SJSA1 (cell line): ENCODE measurements at places on chromosomes 12 and 14. TPM values are rescaled to one million over a fixed set of nuclear protein-coding genes. Genes with fewer than 3 reads are reported as not detected.

BMP4 gene
- total RNA-seq: 1.8 and 3.4 TPM in 2 replicates

LRRC74A gene
- not detected in 2 replicates for total RNA-seq

ENDOU gene
- not detected in 2 replicates for total RNA-seq

STAB2 gene
- total RNA-seq: not detected in 2 replicates

TMEM253 gene
- total RNA-seq: not detected in 2 replicates

LHX5 gene
- not detected in 2 replicates for total RNA-seq

LGALS3 gene
- total RNA-seq: 179 and 310 TPM in 2 replicates

HOXC4 gene
- 1.4 and 2.2 TPM in 2 replicates for total RNA-seq

TMEM119 gene
- total RNA-seq: 225 and 311 TPM in 2 replicates

ADAMTS20 gene
- not detected in 2 replicates for total RNA-seq

MYO1A gene
- not detected in 2 replicates for total RNA-seq

SIX6 gene
- not detected in 2 replicates for total RNA-seq

PTPRR gene
- 1.6 and 3.4 TPM in 2 replicates for total RNA-seq

PTHLH gene
- total RNA-seq: 3.8 and 4.4 TPM in 2 replicates

RERG gene
- not detected in 2 replicates for total RNA-seq

EFCAB11 gene
- 5.7 and 12.3 TPM in 2 replicates for total RNA-seq

TPH2 gene
- 0.11 TPM in 1 of 2 replicates, not detected in the other for total RNA-seq

GABARAPL1 gene
- total RNA-seq: 38.0 and 43.7 TPM in 2 replicates

NINJ2 gene
- not detected in 2 replicates for total RNA-seq

P2RX2 gene
- not detected in 2 replicates for total RNA-seq

BEST3 gene
- total RNA-seq: not detected in 2 replicates

KRT78 gene
- 0.21 TPM in 1 of 2 replicates, not detected in the other for total RNA-seq

HOXC10 gene
- 3.2 and 7.5 TPM in 2 replicates for total RNA-seq

IQSEC3 gene
- not detected in 2 replicates for total RNA-seq

GAS2L3 gene
- 32.9 and 55.7 TPM in 2 replicates for total RNA-seq

STON2 gene
- 0.08 TPM in 1 of 2 replicates, not detected in the other for total RNA-seq

TESPA1 gene
- 0.05 TPM in 1 of 2 replicates, not detected in the other for total RNA-seq

NYNRIN gene
- 0.87 and 1.2 TPM in 2 replicates for total RNA-seq

ACSM4 gene
- total RNA-seq: not detected in 2 replicates

GALNT16 gene
- total RNA-seq: 0.03 TPM in 1 of 2 replicates, not detected in the other

CCDC196 gene
- not detected in 2 replicates for total RNA-seq

HOXC11 gene
- total RNA-seq: 4.3 and 4.6 TPM in 2 replicates

SIX4 gene
- 4.2 and 5.3 TPM in 2 replicates for total RNA-seq

SVOP gene
- total RNA-seq: not detected in 2 replicates

FAM90A1 gene
- not detected in 2 replicates for total RNA-seq

SERPINA5 gene
- total RNA-seq: 0.42 TPM in 1 of 2 replicates, not detected in the other

DDHD1 gene
- 8.7 and 12.7 TPM in 2 replicates for total RNA-seq

ANKRD9 gene
- 28.7 and 83.8 TPM in 2 replicates for total RNA-seq
